ENCODE measurements at places on chromosomes 1 and 21.

GRCh38 chr1:84253891-84254290, 47.6 kb upstream of the SAMD13 start:
- peak; percentile 89 for DNase-seq

- DNase-seq: no peak
Observed at GRCh38 chr1:88946861-88947260, 45.6 kb downstream of the KYAT3 start.

DNA sequence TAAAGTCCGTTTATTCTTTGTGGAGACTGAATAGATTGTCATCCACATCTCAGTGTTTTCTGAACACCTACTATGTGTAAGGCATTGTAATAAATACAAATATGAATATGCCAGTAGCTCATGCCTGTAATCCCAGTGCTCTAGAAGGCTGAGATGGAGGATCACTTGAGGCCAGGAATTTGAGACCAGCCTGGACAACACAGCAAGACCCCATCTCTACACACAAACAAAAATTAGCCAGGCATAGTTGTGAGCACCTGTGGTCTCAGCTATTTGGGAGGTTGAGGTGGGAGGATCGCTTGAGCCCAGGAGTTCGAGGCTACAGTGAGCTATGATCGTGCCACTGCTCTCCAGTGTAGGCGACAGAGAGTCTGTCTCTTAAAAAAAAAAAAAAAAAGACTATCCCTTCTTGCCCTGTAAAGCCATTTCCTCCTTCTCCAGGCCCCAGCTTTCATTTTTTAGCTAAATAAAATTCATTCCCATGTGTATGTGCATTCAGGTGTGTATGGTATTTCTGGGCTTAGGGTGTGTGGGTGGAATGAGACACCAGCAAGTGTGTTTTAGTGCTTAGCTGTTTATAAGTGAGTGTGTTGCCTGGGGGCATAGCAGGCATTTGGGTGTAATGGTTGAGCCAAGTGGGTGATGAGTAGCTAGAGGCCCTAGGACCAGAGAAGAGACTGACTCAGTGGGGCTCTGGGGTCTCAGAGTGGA, 7.8 kb downstream of the CELSR2 start:
- no peak for DNase-seq

- DNase-seq: no peak
Observed at GRCh38 chr1:164740000-164740526, 181.1 kb downstream of the PBX1 start.

DNA sequence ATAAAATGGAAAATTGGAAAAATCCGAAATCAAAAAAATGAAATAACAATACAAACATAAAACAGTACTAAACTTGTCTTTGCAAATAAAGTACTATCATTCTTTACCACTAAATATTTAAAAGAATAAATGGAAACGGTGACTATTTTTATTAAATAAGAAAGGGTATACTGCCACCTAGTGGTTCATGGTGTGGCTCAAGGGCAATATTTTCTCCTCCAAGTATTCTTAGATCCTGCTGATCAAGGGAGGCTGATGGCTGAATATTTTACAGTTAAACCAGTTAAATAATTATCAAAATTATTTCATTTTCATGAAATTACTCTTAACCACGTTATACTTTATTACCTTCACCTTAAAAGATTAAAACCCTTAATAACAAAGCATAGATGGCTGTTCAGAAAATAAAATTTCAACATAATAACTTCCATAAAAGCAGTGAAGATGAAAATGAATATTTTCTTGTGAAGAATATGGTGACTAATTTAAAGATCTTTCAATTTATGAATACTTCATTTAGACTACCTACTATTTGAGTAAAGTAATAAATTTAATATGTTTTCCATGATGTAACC, 1793.9 kb downstream of the NCAM2 start:
- no peak for DNase-seq

DNA sequence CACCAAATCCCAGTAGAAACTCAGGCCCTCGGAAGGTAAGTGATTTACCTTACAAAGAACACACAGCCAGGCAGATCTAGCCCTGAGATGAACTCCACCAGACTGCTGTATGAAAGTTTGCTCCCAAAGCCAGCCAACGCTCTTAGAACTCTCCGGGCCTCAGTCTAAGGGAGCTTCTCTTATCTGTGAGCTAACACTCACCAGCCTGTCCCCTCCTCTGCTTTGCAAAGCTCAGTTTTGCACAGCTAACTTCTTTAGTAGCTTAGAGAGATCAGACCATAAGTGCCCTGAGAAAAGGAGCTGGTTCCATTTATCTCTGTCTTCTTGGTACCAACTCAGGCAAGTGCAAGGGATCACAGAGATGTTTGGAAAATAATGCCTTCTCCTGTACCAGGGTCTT, 195.8 kb upstream of the JUN start:
- DNase-seq: no peak

- no peak for DNase-seq
Observed at GRCh38 chr1:201653233-201653632, 114.3 kb downstream of the NAV1 start.

GRCh38 chr1:208231881-208232661, 12.1 kb downstream of the PLXNA2 start:
- no peak for DNase-seq

DNA sequence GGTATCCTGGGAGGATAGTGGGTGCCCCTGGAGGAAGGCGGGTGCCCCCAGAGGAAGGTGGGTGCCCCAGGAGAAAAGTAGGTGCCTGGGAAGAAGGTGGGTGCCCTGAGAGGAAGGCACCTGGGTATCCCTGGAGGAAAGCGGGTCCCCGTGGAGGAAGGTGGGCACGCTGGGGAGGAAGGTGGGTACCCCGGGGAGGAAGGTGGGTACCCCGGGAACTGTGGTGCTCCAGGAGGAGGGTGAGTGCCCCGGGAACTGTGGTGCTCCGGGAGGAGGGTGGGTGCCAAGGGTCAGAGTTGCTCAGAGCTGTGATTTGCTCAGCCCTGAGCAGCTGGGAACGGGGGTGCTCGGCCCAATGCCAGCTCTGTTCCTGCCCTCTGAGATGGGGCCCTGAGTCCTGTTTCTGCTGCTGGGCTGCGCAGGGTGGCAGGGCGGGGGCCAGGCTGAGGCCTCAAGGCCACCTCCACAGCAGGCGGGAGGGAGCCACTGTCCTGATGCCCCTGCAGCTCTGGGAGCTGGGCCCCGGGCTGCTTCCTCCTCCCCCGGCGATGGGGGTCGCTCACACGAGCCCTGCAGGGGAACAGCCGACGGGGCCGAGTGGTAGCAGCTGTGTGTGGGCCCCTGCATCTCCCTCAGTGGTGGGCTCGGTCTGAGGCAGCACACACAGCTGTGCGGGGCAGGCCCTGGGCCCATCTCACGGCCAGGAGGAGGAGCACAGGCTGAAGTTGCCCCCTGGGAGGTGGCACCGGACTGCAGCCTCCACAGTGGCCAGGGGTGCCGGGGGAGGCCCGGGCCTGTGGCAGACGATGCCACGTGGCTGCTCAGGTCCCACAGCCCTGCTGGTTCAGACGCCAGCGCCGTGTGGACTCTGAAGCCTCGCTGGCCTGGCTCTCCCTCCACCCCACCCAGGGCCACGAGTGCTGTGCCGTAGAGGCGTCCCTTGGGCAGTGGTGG, 57.4 kb downstream of the SLX9 start:
- DNase-seq: no peak

- DNase-seq: no peak
Observed at GRCh38 chr21:19864476-19864875, 1133.7 kb upstream of the NCAM2 start.

DNA sequence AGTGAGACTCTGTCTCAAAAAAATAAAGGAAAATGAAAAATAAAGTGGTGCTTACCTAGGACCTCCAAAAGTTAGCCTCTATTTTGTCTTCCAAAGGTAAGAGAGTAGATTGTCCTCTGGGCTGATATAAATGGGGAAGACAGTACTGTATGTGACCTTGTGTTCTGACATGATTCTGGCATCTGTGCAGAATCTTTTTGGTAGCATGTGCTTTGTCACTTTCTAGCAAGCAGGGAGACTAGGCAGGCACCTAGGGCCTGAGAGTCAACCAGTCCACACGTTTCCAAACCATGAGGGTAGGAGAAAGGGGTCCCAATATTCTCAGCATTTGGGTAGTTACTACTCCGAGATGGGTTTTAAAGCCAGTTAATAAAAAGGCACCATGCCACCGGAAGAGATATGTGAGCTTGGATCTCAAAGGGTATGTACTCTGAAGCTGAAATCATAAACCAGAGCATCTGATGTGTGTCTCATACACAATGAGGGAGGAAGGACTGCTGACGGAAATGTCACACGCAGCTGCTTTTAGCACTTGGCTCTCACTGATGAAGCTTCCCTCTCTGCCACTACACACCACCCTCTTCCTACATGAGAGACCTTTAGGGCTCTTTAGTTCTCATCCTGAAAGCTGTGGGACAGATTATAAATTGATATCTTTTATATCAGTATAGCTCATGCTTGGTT, 27.0 kb upstream of the SLC16A1 start:
- no peak for DNase-seq

DNA sequence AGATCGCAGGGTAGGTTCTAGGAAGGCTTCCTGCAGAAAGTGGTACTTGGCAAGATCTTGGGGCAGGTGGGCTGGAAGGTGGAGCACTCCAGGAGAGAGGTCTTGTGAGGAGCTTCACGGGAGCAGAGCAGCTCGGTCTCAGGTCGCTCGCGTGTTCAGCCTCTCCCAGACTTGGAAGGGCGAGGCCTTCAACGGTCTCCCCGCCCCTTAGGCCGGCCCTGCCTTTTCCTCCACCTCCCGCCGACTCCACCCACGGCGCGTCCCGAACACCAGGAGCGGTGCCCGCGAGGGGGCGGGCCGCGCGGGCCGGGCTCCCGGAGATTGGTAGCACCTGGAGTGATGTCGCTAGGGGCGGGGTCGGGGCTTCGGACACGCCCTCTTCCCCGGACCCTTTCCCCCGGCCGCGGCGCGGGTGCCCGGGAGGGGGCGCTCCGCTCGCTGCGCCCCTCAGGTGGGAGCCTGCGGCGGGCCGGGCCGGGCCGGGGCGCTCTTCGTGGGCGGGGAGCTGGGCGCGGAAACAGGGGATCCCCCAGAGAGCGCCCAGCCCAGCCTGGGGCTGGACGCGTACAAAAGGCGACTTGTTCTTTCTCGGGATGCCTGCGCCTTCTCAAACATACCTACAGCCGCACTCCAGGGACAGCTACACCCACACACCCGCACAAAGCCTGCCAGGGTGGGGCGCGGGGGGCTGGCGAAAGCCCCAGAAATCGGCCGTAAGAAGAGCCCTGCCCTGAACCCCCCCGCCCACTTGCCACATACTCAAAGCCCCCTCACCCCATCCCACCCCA, 35.5 kb downstream of the AHDC1 start:
- DNase-seq: peak; percentile 55

DNA sequence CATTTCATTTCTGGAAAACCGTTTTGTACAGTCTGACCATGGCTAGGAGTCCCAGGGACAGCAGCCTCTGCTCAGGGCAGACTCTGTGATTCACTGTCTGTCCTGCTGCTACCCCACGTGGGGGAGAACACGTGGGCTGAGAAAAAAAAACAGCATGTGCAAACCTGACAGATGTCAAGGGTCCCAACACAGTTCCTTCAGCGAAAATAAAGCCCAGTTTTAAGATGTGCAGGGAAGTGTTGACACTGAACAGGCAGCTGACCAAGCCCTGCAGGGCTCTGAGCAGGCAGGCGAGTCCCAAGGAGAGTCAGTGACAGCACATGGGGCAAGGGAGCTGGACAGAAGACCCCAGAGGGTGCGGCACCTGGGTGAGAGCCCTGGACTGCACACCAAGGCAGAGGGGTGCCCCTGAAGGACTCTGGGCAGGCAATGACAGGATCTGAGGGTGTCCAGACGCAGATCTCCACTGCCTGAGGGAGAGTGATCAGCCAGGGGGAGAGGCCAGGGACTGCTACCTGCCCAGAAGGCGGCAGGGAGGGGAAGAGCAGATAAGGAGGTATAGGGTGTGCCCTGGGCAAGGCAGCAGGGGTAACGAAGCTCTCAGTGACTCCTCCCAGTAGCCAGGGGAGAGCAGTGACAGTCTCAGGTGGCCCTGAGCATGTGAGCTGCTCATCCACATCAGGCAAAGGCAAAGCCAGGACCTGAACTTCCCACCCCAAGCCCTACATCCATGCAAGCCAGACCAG, 5.1 kb upstream of the SPATC1L start:
- no peak for DNase-seq

DNA sequence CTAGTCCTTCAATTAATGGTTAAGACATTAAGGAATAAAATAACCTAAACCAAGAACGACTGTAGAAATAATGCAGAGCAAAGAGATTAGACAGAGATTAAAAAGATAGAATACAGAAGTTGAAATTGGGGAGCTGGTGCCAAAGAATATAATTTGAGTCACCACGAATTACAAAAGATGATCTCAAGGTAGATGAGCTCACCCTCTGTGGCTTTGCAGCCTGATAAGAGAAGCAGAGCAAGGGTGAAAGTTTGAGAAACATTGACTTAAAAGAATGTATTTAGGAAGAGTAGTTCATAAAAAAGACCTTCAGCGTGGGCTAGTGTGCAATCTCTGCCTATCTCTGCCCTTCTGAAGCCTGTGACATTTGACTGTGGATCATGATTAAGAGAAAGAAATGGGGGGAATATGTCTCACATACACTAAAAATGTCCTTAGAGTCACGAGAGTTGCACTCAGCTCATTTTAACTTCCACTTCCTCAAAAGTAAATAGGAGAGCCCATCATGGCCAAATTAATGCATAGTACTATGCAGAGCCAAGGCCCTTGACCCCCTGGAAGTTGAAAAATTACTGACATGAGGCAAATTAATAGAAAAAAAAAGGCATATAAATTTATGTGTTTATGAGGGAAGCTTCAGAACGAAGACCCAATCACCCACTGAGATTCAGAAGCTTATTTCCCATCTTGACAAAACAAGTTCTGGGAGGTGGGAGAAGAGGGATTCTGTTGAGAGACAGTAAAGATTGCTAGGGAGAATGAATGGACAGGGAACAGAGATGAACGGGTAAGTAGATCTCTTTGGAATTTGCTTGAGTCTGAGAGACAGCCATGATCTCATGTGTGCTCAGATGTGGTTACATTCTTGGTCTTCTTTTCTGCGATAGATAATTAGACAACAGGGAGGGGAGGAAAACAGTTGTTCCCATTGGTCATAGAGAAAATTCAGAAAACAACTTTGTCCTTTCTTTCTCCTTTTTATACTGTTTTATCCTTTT, 395.4 kb upstream of the LRRC7 start:
- no peak for DNase-seq

GRCh38 chr1:2128189-2128901, 66.2 kb downstream of the FAAP20 start:
- no peak for DNase-seq

Data from dorsolateral prefrontal cortex (tissue), 122 donors.